ELR (cell line): ENCODE measurements at places on chromosomes 2 and 18.

GRCh38 chr2:224171226-224171625 is 132.1 kb upstream of the SERPINE2 start:
- no peak for DNase-seq

DNA sequence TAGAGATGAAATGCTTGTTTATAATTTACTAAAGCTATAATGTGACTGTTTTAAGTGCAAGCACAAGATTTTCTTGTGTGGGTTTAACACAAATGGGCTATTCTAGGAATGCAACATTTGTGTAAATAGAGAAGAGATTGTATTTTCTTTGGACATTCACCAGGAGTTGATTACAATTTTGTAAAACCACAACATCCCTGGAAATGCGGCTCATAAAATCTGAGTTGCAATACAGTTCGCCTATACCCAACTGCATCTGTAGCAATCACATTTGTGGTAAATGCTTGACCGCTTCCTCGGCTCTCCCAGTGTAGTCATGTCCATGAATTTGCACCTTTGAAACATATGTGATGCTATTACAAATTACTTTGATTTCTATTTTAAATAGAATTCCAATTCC is 348.7 kb upstream of the CDH20 start:
- no peak for DNase-seq

- DNase-seq, result no peak
Measured at GRCh38 chr2:239957681-239958472, 67.3 kb downstream of the NDUFA10 start.

DNA sequence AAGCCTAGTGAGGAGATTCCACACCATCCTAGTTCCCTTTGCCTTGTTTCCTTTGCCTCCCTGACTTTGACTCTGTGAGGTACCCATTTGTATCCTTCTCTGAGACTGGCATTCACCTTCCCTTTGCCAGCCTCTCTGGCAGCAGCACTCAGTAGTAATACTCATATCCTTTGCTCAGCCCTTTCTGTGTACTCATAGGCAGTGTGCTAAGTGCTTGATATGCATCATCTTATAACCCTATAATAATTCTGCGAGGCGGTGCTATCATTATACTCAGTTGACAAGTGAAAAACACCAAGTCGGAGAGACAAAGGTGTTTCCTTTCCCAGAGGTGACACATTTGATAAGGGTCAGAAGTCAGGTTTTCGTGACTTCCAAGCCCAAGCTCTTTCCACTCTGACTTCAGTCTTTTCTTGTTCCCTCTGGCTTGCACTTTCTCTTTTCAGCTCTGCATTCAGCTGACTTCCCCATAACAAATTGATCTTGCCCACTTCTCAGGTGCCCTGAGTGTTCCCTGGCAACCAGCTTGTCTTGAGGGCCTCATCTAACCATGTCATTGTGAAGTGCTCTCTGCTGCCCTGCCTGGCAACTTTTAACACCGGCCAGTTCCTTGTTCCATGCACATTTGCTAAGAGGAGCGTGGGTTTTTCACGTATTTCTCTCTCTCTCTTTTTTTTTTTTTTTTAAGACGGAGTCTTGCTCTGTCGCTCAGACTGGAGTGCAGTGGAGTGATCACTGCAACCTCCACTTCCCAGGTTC is 94.5 kb upstream of the UPP2 start:
- no peak for DNase-seq

GRCh38 chr2:215832791-215833190 is 180.6 kb downstream of the MREG start:
- DNase-seq, result no peak

DNA sequence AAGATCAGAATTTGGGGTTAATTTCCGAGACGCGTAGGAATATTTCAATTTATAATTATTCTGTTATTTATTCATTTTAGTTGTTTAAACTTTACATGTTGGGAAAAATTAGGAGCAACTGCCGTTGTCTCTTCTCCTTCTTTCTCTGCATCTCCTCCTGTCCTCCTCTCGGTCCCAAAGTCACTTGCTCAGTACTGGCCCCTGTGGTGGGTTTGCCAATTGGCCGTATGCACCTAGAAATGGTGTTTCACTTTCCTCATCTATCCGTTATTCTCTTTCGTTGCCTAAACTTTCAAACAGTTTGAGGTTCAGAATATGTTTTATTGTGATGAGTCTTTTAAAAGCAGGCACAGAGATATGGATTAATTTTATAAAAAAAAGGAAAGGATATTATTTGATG is 517.9 kb downstream of the PLCL1 start:
- DNase-seq, result peak; percentile 9

- no peak for DNase-seq
Measured at GRCh38 chr18:47601581-47602272, 328.7 kb downstream of the SMAD2 start.

DNA sequence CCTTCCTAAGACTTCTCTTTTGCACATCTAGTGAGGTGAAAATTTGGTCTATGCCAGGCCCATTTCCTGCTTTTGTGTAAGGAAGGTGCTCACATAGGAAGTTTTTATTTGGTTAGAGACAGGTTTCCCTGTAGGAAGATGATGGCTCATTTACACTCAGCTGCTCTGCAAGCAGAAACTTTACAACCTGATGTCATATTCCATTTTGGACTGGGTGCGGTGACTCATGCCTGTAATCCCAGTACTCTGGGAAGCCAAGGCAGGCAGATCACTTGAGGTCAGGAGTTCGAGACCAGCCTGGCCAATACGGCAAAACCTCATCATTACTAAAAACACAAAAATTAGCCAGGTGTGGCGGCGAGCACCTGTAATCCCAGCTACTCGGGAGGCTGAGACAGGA is 35.8 kb downstream of the CASP10 start:
- peak; percentile 24 for DNase-seq

- DNase-seq, result no peak
Measured at GRCh38 chr18:79458917-79459803, 63.4 kb downstream of the NFATC1 start.

- no peak for DNase-seq
Measured at GRCh38 chr2:115807276-115807675, 1364.8 kb downstream of the DPP10 start.

DNA sequence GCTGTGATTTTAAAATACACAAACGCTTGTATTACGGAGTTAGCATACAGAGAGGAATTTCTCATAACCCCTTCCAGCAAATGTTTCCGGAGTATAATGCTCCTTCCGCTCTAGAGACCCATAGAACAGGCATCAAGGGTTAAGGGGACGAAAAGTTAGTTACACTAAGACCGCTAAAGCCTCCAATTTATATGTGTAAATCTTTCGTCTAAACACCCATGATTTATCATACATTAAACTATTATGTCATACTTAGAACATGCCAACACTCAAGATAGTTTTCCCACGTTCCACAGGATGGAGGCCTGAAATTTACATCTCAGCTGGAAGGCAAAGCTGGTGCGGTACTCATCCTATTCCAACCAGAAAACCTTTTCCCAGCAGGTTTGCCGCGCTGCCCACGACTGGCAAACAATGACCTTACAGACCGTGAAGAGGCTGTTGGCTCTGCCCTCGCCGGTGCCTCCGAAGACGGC is 650 bp downstream of the ORMDL1 start:
- DNase-seq, result peak; percentile 64

DNA sequence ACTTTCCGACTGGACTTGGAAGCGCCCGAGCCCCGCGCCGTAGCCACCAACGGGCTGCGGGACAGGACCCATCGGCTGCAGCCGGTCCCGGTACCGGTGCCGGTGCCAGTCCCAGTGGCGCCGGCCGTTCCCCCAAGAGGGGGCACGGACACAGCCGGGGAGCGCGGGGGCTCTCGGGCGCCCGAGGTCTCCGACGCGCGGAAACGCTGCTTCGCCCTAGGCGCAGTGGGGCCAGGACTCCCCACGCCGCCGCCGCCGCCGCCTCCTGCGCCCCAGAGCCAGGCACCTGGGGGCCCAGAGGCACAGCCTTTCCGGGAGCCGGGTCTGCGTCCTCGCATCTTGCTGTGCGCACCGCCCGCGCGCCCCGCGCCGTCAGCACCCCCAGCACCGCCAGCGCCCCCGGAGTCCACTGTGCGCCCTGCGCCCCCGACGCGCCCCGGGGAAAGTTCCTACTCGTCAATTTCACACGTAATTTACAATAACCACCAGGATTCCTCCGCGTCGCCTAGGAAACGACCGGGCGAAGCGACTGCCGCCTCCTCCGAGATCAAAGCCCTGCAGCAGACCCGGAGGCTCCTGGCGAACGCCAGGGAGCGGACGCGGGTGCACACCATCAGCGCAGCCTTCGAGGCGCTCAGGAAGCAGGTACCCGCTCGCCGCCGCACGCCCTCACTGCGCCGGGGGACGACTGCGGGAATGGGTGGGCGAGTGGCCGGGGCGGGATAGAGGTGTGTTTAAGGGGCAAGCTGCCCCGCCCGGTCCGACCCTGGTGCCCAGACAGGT is 713 bp downstream of the ATOH8 start:
- peak; percentile 74 for DNase-seq

DNA sequence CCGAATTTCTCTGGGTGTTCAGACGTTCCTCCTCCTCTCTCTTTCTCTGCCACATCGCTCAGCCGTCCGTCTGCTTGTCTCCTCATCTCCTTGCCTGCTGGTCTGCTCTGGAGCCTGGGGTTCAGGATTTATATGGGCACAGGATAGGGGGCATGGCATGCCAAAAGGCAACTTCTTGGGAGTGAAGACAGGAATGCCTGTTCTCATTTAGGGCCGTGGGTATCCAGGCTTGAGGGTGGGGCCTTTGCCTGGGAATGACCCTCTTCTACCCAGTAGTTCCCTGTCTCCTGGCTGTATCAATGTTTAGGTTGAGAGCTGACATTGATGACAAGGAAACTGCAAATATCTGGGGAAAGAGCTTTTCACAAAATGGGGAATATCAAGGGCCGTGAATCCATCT is 98.0 kb downstream of the HRH4 start:
- no peak for DNase-seq

DNA sequence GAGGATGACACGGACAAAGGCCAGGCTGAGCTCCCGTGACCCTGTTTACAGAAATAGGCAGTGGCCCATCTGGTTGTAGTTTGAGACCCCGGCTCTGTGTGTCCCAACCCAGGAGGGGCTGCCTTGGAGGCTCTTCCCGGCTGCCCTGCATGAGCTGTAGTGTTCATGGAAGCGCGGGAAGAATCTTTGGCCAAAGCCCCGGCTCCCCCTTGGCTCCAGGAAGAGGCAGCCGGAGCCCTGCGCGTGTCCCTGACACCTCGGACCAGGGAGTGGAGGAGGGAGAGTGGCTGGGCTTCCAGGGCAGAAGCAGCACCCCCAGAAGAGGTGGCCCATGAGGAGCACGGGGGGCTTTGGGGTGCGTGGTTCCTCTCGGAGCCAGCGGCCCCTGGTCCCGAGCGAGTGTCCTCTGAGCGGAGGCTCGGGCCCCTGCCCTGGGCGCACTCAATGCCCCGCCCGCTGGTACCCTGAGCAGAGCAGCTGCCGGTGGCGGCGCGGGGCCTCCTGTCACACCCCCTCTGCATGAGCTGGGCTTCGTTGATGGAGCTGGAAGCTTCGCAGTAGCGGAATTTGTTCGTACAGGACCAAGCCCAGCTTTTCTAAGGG is 21.7 kb downstream of the GPR35 start:
- DNase-seq, result no peak

DNA sequence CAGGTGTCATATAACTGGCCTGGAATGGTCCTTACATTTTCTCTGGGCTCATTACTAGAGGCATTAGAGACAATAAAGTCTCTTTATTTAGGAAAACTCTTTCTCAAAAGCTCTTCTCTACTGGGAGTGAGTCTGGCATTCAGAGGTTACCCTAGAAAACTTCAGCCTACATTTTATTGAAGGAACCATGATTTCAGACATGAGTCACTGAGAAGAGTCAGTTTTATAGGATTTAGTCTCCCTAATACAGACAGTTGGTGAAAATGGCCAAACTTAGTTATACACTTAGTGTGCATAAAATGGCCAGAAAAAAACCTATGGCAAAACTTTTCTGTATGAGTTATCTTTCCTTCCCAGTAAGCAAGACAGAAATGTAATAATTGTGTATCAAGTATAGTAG is 689.4 kb downstream of the ZEB2 start:
- no peak for DNase-seq

DNA sequence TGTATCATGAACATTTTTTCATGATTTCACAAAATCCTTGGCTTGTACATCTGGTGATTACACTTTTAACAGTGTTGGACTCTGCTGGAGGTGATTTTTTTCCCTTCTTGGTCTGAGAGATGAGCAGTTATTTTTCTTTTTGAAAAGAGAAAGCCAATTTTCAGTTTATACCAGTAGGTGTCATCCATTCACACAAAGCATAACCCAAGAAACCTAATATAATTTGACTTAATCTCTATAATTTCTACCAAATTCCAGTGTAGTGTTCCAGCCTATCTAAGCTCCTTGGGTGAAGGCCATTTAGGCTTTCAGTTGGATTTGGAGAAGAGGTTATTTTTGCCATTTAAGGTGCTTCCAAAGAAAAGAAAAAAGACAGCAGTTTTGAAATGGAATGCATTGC is 7.7 kb upstream of the ICOS start:
- peak; percentile 28 for DNase-seq

- no peak for DNase-seq
Measured at GRCh38 chr2:7031547-7032245, 114.5 kb downstream of the RNF144A start.

GRCh38 chr18:58993260-58993659 is 128.6 kb downstream of the ZNF532 start:
- peak; percentile 93 for DNase-seq

DNA sequence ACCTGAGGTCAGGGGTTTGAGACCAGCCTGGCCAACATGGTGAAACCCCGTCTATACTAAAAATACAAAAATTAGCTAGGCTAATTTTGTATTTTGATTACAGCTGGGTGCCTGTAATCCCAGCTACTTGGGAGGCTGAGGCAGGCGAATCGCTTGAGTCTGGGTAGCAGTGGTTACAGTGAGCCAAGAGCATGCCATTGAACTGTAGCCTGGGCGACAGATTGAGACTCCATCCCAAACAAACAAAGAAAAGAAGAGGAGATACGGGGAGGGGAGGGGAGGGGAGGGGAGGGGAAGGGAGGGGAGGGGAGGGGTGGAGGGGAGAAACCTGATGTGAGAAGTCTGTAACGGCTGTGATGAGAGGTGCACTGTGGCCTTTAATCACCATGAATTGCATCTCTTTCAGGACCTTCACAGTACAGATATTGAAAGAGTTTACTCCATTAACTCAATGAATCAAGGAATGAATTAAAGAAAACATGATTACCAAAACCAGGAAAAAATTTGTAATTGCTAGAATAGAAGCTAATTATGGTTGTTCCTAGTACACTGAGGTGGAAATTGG is 135.3 kb downstream of the CALCRL start:
- DNase-seq, result no peak

DNA sequence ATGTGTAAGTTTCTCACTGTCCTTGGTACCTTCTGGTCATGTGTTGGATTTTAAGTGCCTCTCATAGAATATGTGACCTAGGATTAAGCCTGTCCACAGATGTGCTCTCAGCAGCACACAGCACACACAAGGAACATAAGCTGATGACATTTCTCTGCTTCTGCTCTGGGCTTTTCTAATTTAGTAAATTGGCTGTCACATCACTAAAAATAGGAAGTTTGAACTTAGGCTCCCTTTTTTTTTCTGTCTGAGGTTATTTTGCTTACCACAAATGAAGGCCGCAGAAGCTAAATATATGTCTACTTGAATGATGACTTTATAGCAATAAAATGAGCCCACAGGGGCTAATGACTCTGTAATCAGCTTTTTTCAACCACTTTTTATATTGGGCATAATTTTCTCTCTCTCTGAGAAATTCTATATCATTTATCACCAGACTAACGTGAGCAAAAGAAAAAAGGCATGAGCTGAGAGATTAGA is 150.2 kb upstream of the KLHL14 start:
- DNase-seq, result no peak
